Pancreas (tissue), 10 donors: ENCODE measurements at places on chromosomes 7 and 10. TPM values are rescaled to one million over a fixed set of nuclear protein-coding genes. Genes with fewer than 3 reads are reported as not detected.

Gene NKX2-3
- 1.7 TPM for total RNA-seq

Gene PKD2L1
- not detected for total RNA-seq

- peak; percentile 50 for DNase-seq
These were observed 27.0 kb downstream of the WBP1L start for GRCh38 chr10:102770792-102771191.

- no peak for DNase-seq
These were observed 162.9 kb downstream of the ARL5B start for GRCh38 chr10:18822156-18822555.

Gene LLCFC1
- total RNA-seq = not detected

DNA sequence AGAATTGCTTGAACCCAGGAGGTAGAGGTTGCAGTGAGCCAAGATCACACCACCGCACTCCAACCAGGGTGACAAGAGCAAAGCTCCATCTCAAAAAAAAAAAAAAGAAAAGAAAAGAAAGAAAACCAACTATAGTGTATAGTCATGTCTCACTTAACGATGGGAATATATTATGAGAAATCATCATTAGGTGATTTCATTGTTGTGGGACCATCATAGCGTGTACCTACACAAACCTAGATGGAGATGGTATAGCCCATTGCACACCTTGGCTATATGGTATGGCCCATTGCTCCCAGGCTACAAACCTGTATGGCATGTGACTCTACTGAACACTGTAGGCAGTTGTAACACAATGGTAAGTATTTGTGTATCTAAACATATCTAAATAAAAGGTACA lies 8.5 kb upstream of the GALNT11 start:
- no peak for DNase-seq

GRCh38 chr10:28586176-28586575 lies 53.3 kb downstream of the WAC start:
- no peak for DNase-seq

DNA sequence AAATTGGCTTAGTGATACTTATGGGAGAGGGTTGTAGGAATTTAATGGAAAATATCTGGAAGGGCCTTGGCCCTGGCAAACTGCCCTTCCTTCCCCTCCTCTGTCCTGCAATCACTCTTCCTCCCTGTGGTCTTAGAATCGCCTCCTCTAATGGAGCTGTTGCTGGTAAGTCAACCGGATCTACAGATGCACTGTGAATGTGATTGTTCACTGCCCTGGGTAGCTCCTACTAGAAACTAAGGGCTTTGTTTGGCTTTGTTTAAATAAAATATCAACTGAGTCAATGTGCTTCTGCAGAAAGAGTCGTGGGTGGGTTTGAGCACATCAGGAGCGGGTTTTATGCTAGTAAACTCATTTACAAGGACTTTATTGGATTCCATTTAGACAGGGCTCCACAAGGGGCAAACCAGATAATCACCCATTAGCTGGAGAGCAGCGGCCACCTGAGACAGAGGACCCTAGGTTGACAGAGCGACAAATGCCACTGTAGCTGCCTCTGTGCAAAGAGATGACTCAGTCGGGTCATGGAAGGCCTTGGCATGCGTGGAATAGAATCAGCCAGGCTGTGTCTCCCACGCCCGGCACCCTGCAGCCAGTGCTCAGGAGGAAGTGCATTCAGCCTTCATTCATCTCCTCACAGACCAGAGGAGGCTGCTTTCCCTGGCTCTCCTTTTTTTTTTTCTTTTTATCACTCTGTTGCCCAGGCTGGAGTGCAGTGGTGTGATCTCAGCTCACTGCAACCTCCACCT lies 97.9 kb downstream of the GAD2 start:
- DNase-seq = no peak

Gene SPRN
- 0.06 TPM for total RNA-seq

Gene NEBL
- 15.7 TPM for total RNA-seq

GRCh38 chr7:80060218-80060806 lies 74.3 kb upstream of the GNAI1 start:
- DNase-seq = no peak

Gene SFTPD
- total RNA-seq = 2.5 TPM

- DNase-seq = no peak
These were observed 10.8 kb upstream of the GPNMB start for GRCh38 chr7:23235813-23236221.

Gene HOXA10
- total RNA-seq = 0.12 TPM

GRCh38 chr10:95290461-95291364 lies at the start of gene PDLIM1:
Gene PDLIM1, minus strand, starts transcription at chr10:95291003. Its CDS starts 88 bp downstream, at chr10:95290915.
- peak; percentile 78 for DNase-seq

DNA sequence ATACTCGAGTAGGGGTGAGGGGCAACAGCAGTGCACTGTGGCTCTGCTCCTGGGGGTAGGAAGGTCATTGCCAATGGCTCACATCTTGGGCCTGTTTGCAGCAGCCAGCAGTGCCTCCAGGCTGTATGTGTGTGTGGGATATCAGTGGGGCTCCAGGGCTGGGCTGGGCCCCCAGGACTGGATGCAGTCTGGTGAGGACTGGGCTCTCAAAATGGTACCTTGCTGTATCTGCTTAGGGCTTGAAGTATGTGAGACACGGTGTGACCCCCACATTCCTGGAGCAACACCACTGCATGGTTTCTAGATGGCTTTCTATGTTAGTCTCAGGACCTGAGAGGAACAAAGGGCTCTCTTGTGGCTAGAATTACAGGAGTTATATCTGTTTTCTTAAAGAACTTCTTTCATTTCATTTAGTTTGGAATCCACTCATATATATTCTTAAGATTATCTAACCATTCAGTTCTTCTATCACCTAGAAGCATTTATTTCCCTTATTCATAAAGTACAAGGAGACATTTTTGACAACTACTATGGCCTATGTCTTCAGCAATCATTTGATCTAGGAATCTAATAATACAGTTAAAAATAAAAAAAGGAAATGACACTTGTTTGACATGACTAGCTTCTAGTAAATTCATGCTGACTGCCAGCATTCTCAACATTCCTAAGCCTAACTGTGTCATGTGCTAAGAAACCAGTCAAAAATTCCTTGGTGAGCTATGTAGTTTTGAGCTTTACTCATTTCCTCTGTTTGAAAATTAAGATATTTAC lies 443.2 kb upstream of the SEMA3A start:
- DNase-seq = no peak

DNA sequence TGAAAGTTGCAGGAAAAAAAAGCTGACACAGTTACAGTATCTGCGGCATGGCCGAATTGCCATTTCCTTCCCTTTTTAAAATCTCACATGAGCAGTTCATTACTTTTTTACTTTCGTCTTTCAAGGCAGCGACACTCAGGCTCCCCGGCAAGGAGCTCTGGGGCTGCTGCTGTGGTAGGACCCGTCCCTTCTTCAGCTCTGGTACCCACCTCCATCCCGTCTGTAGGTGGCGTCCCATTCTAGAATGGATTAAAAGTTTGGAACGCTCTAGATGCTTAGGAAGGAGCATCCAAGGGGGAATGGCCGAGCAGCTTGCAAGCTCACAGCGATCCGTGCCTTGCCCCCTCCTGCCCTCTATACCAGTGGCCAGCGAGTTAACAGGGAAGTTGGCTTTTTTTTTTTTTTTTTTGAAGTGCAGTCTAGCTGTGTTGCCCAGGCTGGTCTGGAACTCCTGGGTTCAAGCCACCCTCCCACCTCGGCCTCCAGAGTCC lies 22.8 kb upstream of the TTYH3 start:
- no peak for DNase-seq

Gene GBX1
- not detected for total RNA-seq

Gene IDI2
- not detected for total RNA-seq

Gene CLCN1
- total RNA-seq = not detected
